A549 treated with Mapracorat at 1 μM for 4 hours (cell line): ENCODE measurements at places on chromosomes 13 and 19. TPM values are rescaled to one million over a fixed set of nuclear protein-coding genes. Genes with fewer than 3 reads are reported as not detected.

BCL2L12 gene
- 53.4 to 73.8 TPM (median 70.9 TPM) in 5 replicates for total RNA-seq

POLR2E gene
- 206 to 247 TPM (median 231 TPM) in 5 replicates for total RNA-seq

TTC9B gene
- total RNA-seq, result 0.21 to 0.47 TPM (median 0.34 TPM) in 4 of 5 replicates, not detected in the other

S1PR4 gene
- total RNA-seq, result 0.08 to 0.33 TPM (median 0.22 TPM) in 4 of 5 replicates, not detected in the other

ZNF626 gene
- total RNA-seq, result not detected in 5 replicates

CCDC97 gene
- total RNA-seq, result 34.5 to 44.3 TPM (median 37.9 TPM) in 5 replicates

ZNF30 gene
- 4.1 to 6.4 TPM (median 5.0 TPM) in 5 replicates for total RNA-seq

MEX3D gene
- 5.9 to 13.5 TPM (median 12.5 TPM) in 5 replicates for total RNA-seq

EPSTI1 gene
- total RNA-seq, result 0.10 to 0.28 TPM (median 0.20 TPM) in 5 replicates

TFPT gene
- total RNA-seq, result 19.7 to 25.6 TPM (median 21.8 TPM) in 5 replicates

HPN gene
- total RNA-seq, result 0.09 to 0.37 TPM (median 0.10 TPM) in 3 of 5 replicates, not detected in the others

SHISA7 gene
- total RNA-seq, result not detected in 5 replicates

NAPSA gene
- total RNA-seq, result 0.55 to 1.6 TPM (median 1.1 TPM) in 5 replicates

IQCN gene
- total RNA-seq, result 0.40 to 0.77 TPM (median 0.64 TPM) in 5 replicates

PTH2 gene
- not detected in 5 replicates for total RNA-seq

C1QTNF9B gene
- not detected in 5 replicates for total RNA-seq

SOHLH2 gene
- total RNA-seq, result not detected in 5 replicates

SACS gene
- 9.4 to 13.3 TPM (median 12.9 TPM) in 5 replicates for total RNA-seq

LGALS14 gene
- total RNA-seq, result not detected in 5 replicates

PNMA8B gene
- total RNA-seq, result not detected in 5 replicates

ZNF835 gene
- total RNA-seq, result not detected in 5 replicates

ELAVL1 gene
- total RNA-seq, result 60.5 to 67.8 TPM (median 65.2 TPM) in 5 replicates

C13orf42 gene
- not detected in 5 replicates for total RNA-seq

MKNK2 gene
- total RNA-seq, result 44.0 to 82.2 TPM (median 69.2 TPM) in 5 replicates
